ENCODE measurements at places on chromosomes 16 and 17. TPM values are rescaled to one million over a fixed set of nuclear protein-coding genes. Genes with fewer than 3 reads are reported as not detected.

The VASN gene
- 30.1 TPM for polyA plus RNA-seq

The KRTAP16-1 gene
- polyA plus RNA-seq = not detected

The CFAP97D1 gene
- 0.10 TPM for polyA plus RNA-seq

GRCh38 chr16:83520596-83520995 lies 287.2 kb upstream of the HSBP1 start:
- DNase-seq = no peak

GRCh38 chr16:84514295-84514873 lies 9.9 kb upstream of the MEAK7 start:
- DNase-seq = no peak

DNA sequence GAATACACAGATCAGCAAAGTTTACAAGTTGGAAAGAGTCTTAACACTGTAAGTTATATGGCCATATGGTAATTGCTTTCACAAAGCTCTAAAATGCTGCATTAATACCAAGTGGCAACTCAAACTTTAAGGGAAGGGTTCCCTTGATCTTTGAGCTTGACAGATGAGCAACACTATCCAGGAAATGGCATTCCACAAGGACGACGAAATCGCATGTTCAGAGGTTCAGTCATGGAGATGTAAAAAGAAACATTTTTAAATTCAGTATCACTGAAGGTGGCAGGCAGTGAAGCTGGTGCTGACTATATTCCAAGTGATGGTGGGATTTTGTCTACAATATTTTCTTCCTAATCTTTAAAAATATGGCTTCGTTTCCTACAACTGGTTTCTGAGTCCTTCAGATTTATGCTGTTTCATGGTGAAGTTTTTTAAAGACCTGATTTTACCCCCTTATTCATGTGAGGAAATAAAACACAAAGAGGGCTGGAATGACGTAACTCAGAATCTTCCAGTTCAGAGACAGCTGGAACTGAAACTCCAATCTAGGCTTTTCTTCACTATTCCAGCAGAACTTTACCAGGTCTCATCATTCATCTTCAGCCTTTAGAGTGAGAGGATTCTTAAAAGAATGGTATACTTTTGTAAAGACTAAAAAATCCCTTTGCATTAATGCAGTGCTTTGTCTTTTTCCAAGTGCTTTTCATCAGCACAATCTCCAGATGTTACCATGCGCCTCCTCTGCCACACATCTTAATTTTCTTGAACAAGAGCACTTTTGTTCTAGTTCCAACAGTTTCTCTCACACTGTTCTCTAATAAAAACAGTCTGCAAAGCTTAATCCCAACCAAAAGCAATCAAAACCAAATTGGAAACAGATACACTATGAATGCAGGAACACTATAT lies 20.2 kb downstream of the CHCT1 start:
- DNase-seq = no peak

DNA sequence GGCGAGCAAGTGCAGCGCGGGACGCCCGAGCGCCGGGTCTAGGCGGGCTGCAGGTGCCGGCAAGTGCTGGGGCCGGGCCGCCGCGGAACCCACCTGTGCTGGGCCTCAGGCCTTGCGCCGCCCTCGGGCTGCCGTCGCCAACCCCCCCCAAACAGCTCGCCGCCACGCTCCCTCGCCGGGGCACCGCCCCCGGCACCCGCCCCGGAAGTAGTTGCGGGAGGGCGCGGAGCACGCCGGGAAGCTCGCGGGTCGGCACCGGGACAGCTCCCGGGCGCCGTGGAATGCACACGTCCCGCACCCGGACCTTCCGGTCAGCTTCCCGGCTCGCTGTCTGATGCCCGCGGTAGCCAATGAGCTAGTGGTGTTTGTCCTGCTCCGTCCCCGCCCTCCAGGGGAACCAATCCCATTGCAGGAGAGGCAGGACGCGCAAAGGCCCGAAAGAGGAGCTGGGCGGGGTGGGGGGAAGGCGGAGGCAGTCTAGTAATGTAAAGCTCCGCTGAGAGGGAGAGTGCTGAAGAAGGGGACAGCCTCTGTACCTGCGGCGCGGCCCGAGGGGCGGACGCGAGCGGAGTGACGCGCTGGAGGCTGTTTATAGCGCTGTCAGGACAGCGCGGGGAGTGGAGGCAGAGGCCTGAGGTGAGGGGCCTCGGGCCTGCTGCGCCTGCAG lies at the start of the genes ANKS3 and DNAAF8:
TSS of gene ANKS3 (minus strand) at position 209 of the 667 bp plus-strand sequence. CDS start 4,122 bp downstream, outside the sequence.
TSS of gene DNAAF8 (plus strand) at position 475 of the 667 bp plus-strand sequence. CDS start 1,978 bp downstream, outside the sequence.
- peak; percentile 94 for DNase-seq

- no peak for DNase-seq
Observed at GRCh38 chr17:65470783-65471182, 90.7 kb downstream of the AXIN2 start.

DNA sequence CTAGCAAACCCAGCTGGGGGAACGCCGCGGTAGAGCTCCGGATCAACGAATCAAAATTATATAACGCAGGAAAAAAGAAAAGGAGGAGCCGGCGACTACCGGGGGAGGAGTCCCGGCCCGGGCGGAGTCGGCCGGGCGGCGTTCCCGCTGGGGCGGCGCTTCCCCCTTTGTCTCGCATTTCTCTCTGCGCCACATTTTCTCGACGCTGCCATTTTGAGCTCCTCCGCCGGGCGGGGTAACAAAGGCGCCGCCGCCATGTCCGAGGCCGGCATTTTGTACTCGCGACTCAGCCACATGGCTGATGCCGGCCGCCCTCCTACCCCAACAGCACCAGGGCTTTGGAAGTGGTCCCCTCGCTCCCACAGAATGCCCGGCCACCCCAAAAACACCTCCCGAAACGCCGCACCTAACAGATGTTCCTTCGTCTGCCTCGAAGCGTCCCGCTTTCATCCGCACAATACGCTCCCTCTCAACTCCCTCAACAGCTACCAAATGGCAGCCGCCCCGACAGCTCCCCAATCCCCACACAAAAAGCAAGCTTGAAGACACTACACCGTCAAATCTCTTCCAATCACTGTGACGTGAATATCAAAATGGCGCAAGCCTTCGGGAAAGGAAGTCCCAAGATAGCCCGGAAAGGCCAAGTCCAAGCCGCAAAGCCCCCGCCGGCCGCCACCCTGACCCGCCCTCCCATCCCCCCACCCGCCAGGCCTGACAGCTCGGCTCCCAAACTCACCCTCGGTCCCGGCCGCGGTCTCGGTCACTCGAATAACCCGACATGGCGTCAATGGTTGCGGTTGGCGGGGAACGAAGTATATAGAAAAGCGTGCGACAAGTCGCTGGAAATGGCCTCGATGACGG lies 519 bp downstream of the DDX5 start:
- DNase-seq = peak; percentile 92
